ENCODE measurements at places on chromosomes 16 and 17. TPM values are rescaled to one million over a fixed set of nuclear protein-coding genes. Genes with fewer than 3 reads are reported as not detected.

GRCh38 chr17:73936908-73937627, 266.4 kb upstream of the RPL38 start:
- H3K36me3 ChIP-seq = no peaks in the 10 kb centered on the region
- DNase-seq = no peak
- H3K27ac ChIP-seq = no peak overlapping the region
- no peak overlapping the region for H3K4me3 ChIP-seq

- H3K4me1 ChIP-seq = peaks cover 11% of the 10 kb centered on the region
- H3K36me3 ChIP-seq = peaks cover 13% of the 10 kb centered on the region
- no peak for DNase-seq
Measured at GRCh38 chr17:82871056-82871775, 31.4 kb upstream of the ZNF750 start.

- H3K4me1 ChIP-seq = no peaks in the 10 kb centered on the region
- H3K27me3 ChIP-seq = no peaks in the 10 kb centered on the region
- H3K36me3 ChIP-seq = no peaks in the 10 kb centered on the region
- no peak overlapping the region for H3K4me3 ChIP-seq
Measured at GRCh38 chr17:55323518-55324295, 58.9 kb downstream of the HLF start.

Gene TEX14
- not detected for total RNA-seq

Gene CSH1
- not detected for total RNA-seq

All from IMR-90 (cell line).